ENCODE measurements at places on chromosomes 3 and 15. TPM values are rescaled to one million over a fixed set of nuclear protein-coding genes. Genes with fewer than 3 reads are reported as not detected.
A peak's percentile ranks its signal among the peaks of the same experiment; 100 is the strongest.

DNA sequence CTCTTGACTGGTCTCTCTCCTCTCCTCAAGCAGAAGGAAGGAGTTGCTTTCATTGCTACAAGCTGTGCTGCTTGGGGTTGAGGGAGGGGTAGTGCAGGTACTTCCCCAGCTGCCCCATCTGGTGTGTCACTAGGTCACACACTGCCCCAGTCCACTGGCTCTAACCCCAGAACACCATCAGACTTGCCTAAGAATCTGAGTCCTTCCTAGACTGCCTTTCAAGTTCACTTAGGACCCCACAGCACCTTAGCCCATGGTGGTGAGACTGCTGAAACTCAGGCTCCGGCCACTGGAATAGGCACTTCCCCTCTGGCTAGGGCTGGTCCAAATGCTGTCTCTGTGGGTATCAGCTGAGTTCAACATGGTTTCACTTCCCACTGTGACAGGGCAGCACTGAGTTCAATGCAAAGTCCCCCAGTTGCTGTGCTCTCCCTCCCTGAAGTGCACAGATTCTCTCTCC lies 279.7 kb upstream of the GOLGA6L4 start:
- peak; percentile 33 for DNase-seq

FEZF2 gene
- not detected for total RNA-seq

GRCh38 chr15:82132742-82133141 lies 86.9 kb upstream of the MEX3B start:
- DNase-seq = no peak

DNA sequence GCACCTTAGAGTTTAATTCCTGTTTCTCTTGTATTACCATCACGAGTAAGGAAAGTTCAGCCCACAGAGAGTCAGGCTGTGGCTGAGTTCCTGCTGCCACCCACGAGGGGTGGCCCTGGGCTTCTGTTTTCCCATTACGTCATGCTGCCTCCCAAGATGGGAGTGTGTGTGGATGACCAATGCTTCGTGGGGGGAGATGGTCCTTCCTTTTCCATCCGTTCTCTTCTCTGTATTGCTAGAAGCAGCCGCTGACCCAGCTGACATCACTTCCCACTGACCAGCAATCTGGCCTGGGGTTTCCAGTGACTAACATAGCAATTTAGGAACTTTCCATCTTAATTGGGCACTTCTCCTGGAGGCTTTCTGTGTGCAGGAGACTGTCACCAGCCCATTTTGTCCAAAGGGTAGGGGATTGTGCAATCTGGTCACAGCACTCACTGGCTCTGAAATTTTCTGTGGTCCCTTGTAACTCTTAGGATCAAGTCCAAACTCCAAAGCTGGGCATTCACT lies 9.3 kb downstream of the IRAK2 start:
- DNase-seq = peak; percentile 45

- no peak for DNase-seq
Observed at GRCh38 chr3:49757197-49757596, 29.1 kb downstream of the IP6K1 start.

GRCh38 chr3:100662113-100662823 lies 47.0 kb upstream of the TFG start:
- no peak for DNase-seq

DNA sequence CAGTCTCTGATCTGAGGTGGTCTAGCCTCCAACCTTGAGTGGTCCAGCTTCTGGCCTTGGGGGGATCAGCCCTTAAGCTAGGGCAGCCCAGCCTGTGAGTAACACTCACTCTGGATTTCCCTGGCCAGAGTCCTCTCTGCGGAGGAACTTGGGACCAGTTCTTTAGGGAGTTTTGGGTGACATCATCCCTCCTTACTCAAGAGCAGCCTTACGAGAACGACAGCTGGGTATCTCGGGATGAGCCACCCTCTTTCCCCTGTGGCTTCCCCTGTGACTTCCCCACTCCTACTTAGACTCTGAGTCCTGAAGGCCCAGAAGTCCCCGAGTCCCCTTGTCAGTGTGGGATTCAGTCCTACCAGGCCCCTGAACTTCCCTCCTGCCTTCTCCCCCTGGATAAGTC lies 10.2 kb upstream of the PLXND1 start:
- DNase-seq = no peak

GRCh38 chr3:48997714-48998637 lies 7.9 kb downstream of the P4HTM start:
- no peak for DNase-seq

GRCh38 chr3:37907906-37908305 lies 46.2 kb downstream of the CTDSPL start:
- DNase-seq = no peak

EFCC1 gene
- 0.75 TPM for total RNA-seq
